ENCODE measurements at places on chromosomes 16 and 17.

DNA sequence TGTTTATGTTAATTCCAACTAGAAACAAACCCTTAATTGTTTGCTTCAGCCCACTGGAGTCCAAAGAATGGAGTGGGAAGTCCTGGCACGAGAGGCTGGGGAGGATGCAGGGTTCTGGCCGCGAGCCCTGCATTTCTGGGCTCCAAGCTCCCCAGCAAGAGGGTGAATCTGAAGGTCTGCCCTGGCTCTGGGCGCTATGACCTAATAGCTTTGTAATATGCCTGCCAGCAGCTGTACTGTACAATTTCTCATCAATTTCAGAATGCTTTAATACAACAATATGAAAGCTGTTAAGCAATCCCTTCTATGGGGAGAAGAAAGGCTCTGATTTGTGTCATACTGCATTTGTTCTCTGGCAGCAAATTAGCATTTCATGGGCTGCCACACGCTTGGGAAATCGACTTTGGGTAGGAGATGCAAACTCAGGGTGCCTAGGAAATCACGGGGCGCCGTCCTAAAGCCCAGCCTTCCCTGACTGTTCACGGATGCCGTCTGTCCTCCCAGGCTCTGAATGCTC, 43.8 kb downstream of the NDEL1 start:
- peak; percentile 37 for DNase-seq

GRCh38 chr17:77491921-77492445, 351.2 kb downstream of the SEC14L1 start:
- no peak for DNase-seq

- DNase-seq: peak; percentile 48
Measured at GRCh38 chr17:74759243-74759801, 10.9 kb downstream of the NHERF1 start.

DNA sequence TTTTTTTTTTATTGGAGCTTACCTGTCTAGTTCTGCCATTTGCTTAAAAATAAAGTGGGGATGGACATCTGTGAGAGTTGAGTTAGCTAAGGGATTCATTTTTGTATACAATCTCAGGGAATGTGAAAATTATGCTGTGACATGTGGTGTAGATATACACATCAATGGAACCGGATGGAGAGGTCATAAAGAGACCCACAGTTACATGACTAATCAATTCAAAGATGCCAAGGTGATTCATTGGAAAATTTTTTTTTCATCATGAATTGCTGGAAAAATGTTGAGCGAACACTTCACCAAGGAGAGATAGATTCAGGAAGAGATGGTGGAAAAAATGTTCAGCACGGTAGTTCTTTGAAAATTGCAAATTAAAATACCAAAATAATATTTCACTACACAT, 605.4 kb upstream of the KIF2B start:
- no peak for DNase-seq

GRCh38 chr16:6124136-6124535, 1026.5 kb upstream of the EEF2KMT start:
- DNase-seq: no peak

DNA sequence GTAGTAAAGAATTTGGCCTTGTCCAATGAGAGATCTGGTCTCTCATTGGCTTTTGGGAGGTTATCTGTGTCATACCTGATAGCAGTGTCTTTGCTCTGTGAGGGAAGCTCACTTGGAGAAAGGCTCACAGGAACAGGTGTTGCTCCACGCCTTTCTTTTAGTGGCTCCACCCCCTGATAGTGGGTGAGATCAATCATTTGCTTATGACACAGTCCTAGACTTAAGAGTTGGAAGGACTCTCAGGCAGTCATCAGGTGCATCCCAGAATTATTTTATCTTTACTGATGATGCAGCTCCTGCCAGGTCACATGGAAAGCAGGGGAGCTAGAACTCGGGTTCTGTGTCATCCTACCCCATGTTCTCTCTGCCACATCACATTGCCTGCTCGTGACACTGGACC, 59.3 kb downstream of the CENPV start:
- DNase-seq: no peak

GRCh38 chr16:76541070-76541469, 263.9 kb downstream of the CNTNAP4 start:
- no peak for DNase-seq

- DNase-seq: peak; percentile 29
Measured at GRCh38 chr17:77546772-77547241, 406.0 kb downstream of the SEC14L1 start.

DNA sequence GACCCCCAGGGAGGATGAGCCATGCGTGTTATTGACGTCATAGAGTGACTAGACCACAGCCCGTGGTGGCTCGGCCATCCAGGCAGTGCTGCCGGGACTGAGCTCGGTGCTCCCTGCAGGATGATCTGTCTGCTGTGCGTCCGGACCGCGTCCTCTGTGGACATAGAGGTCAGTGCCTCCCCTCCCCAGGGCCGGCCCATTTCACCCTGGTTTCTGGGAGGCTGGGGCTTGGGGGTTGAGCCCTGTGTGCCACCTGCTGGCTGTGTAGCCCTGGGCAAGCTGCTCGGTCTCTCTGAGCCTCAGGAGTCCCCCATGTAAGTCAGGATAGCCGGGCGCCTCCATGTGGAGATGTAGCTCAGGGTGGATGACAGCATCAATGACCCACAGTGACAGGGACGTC, 8.3 kb downstream of the TSC2 start:
- no peak for DNase-seq

- DNase-seq: no peak
Measured at GRCh38 chr16:5903153-5903552, 805.6 kb upstream of the EEF2KMT start.

- no peak for DNase-seq
Measured at GRCh38 chr17:21530311-21530710, 154.2 kb downstream of the KCNJ12 start.

GRCh38 chr17:30372755-30373154, 6.0 kb upstream of the CPD start:
- no peak for DNase-seq

- peak; percentile 3 for DNase-seq
Measured at GRCh38 chr16:63461248-63461841, 1425.1 kb upstream of the CDH8 start.

GRCh38 chr16:28317040-28317880, 24.9 kb downstream of the SBK1 start:
- peak; percentile 15 for DNase-seq

DNA sequence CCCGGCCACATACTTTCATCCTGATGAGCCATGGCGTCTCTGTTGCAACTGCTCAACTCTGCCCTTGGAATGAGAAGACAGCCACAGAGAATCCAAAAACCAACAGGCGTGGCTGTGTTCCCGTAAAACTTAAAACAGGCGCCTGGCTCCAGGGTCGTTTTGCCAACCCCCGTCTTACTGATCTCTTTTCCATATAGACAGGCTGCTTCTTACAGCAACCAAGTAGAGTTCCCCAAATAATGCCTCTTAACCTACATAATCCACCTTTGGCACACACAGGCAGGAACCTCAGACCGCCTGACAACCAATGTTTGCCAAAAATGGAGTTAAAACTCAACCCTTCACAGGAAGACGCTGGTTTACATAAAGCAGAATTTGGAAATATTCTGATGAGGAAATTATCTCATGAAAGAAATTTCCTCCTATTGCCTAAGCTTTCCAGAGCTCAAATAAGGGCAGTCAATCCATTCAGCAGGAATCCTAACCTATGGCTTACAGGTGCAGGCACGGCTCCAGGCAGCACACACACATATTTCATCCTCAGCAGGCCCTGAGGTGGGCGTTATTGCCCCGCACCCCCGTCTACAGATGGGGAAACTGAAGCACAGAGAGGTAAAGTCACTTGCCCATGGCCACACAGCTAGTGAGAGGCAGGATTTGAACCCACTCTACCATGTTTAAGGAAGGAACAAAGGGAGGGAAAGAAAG, 35.8 kb downstream of the LITAF start:
- DNase-seq: no peak

DNA sequence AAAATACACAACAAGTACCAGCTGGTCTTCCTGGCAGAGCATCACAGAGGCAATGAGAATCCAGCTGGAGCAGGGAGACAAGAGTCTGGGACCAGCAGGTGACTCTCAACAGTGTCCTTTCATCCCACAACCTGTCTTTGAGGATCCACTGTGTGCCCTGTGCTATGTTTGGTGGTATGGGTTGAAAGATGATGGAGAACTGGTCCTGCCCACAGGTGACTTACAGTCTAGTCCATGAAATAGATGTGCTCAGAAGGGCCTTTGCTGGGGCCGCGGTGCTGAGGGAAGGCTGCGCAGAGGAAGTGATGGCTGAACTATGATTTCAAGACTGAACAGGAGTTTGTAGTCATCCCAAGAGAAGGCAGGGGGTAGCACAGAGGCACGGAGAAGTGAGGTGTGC, 17.9 kb downstream of the WNT3 start:
- DNase-seq: no peak

DNA sequence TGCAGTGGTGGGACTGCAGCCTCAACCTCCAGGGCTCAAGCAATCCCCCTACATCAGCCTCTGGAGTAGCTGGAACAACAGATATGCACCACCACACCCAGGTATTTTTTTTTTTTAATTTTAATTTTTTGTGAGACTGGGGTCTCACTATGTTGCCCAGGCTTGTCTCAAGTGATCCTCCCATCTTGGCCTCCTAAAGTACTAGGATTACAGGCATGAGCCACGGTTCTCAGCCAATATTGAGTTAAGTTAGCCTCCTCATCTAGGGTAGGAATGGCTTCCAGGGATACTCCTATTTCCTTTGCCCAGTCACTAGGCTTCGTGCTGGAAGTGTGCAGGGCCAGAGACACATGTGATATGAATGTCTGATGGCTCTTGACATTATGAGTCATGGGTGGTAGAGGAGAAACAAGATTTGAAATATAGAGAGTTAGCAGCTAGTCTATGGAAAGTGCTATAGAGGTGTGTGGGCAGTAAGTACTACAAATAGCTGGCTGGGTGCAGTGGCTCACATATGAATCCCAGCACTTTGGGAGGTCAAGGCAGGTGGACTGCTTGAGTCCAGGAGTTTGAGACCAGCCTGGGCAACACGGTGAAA, 8.0 kb upstream of the HES7 start:
- DNase-seq: no peak
